GM04503 (cell line): ENCODE measurements at places on chromosomes 2 and 18.

DNA sequence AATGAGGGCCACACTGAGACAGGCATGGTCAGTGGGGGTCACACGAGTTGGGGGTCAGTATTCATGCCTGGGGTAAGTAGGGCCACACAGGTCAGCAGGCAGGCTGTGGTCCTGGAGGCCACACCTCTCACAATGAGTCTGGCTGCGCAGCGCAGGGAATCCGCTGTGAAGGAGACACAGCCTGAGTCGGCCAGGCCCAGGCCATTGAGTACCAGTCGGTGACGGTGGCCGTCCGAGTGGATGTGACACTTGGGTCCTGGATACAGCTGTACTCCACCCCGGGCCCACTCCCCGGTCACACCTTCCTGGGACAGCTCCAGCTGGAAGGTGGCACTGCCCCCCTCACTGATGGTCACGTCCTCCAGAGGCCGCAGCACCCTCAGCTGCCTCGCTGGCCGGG is 10.5 kb downstream of the TMEM198 start:
- DNase-seq = no peak

- peak; percentile 62 for DNase-seq
Measured at GRCh38 chr2:203759690-203760365, 53.4 kb downstream of the CD28 start.

DNA sequence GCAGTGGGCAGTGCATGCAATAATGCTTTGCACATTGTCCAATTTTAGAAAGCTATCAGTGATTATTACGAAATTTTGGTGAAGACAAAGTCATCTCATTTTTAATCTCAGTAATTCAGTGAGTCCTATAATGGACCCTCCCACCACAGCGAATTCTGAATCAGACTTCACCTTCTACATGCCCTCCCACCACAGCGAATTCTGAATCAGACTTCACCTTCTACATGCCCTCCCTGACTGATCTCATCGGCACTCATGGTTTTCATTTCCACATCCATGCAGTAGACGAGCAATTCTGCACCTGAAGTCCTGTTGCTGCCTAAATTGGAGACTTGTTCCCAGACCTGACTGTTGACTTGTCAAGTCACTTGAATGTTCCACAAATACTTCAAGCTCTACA is 522.3 kb downstream of the EIPR1 start:
- DNase-seq = no peak

DNA sequence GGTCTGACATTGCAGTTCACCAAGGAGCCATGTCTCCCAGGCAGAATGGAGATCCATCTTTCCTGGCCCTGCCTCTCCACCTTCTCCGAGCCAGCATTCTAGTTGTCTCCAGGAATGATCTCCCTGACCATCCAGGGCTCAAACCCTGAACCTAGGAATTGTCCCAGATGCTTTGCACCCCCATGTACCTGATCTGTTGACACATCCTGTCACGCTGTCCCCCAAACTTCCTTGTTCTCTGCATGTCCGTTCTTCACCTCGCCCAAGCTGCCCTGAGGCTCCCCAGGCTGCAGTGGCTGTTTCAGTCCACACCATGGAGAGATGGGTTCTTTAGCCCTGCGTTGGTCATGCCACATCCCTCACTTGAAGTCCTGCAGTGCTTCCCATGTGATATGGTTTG is 7.0 kb upstream of the MBP start:
- no peak for DNase-seq

GRCh38 chr2:17107151-17107550 is 411.1 kb downstream of the RAD51AP2 start:
- no peak for DNase-seq

- peak; percentile 96 for DNase-seq
Measured at GRCh38 chr2:226185616-226186211, 613.9 kb downstream of the IRS1 start.

- no peak for DNase-seq
Measured at GRCh38 chr2:80395251-80395650, 90.7 kb upstream of the LRRTM1 start.
